Brain pericyte (primary cell): ENCODE measurements at places on chromosomes 12 and 14.

DNA sequence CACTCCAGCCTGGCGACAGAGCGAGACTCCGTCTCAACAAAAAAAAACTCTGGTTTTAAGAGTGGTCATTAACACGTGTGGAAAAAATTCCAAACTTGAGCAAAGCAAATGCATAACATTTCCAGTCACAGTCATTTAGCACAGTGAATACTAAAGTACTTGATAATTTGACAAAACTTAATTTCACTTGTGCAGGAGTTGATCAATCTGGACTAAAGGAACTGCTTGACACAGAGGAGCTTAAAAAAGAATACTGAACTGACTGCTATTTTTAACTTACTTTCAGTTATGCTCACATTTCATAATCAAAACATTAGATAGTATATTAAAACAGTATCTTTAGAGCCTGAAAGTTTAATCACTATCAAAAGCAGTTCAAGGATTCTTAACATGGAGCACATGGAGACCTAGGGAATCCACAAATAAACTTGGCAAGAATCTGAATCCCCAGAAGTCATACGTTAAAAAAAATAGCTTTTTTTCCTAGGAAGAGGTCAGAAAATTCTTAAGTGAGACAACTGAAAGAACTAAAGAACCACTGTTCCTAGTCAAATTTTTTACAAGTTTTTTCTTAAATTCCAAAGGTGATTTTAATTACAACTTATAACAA is 7.4 kb downstream of the UBE2N start:
- no peak for DNase-seq

DNA sequence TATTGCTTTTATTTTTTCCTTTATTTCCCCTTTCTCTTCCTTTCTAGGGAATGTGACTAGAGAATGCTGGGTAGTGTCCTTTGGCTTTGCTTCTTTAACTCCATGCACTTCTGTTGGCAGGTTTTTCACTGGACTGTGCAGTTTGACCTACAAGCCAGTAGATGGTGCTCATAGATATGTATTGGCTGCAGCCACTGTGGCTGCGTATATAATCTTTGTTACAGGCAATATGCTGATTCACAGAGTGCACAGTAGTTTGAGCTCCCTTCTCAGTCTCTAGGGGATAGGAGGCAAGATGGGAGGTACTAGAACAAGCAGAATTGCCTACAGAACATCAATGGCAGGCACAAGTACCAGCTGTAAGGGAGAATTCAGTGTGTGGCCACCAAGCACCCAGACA is 503.5 kb downstream of the LRFN5 start:
- peak; percentile 29 for DNase-seq

DNA sequence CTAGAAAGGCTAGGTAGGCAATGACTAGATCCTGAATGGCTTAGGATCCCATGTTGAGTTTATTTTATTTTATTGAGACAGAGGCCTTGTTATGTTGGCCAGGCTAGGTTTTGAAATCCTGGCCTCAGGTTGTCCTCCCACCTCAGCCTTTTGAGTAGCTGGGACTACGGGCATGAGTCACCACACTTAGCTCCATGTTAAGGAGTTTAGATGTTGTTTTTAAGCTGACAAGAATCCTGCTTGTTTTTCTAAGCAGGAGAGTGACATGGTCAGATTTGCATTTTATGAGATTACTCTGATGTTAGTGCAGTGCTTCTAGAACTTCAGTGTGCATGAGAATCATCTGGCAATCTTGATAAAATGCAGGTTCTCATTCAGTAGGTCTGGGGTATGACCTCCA is 14.5 kb downstream of the CCDC198 start:
- no peak for DNase-seq

DNA sequence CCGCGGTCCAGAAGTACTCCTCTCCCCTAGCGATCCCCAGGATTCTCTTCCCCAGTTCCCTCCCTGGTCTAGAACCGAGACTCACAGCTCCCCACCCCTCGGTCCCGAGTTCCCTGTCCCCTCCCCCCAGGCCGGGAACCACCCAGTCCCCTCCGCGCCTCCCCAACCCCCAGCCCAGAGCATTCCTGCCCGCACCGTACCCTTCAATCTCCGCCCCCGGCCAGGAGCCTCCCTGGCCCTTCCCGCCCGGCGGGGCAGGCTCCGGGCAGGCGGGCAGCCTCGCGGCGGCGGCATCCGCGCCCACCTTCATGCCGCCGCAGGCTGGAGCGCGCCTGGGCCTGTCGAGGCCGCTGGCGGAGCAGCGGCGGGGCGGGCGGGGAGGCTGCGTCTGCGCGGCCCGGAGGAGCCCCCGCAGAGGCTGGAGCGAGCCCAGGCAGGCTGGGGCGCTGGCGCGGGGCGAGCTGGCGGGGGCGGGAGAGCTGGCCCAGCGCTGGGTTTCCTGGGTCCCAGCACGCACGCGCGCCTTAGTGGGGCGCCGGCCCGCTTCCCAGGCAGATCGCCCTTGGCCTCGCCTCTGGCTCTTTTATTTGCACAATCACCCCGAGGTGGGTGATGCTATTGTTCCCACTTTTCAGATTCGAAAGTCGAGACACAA is 22.2 kb upstream of the GPR132 start:
- DNase-seq = no peak

- no peak for DNase-seq
Observed at GRCh38 chr14:102633906-102634595, 41.6 kb downstream of the RCOR1 start.

DNA sequence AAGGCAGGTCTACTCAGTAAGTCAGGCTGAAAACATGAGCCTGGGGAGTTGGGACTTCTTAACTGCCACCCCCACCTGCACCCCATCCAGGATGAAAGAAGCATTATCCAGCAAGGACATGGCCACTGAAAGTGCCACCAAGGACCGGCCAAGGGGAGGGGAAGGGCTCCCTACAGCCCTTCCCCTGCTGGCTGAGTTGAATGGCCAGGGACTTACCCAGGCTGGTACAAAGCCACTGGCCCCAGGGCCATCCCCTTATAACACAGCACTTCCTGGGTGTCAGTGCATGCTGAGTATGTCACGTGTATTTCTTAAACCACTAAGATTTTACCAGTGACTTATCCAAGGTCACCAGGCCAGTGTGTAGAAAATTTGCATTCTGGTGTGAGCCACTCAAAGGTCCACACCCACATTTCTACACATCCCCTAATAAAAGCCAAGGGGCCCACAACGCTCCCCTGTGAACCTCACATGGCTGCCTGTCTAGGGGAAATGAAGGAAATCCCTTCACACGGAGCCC is 29.3 kb upstream of the ZFP36L1 start:
- no peak for DNase-seq

DNA sequence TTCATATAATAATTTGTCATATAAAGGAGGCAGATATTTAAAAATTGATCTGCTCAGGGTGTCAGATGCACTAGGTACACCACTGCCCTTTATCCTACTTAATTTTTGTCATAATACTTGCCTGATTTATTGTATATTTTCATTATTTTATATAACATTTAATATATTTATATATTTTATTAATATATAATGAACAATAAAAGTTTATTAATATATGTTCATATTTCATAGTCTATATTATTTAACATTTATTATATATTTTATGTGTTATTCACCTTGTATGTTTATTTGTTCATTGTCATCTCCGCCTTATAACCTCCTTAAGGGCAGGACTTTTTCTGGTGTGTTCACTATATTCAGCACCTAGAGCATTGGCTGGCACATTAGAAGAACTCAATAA is 232.4 kb upstream of the AMIGO2 start:
- DNase-seq = no peak

DNA sequence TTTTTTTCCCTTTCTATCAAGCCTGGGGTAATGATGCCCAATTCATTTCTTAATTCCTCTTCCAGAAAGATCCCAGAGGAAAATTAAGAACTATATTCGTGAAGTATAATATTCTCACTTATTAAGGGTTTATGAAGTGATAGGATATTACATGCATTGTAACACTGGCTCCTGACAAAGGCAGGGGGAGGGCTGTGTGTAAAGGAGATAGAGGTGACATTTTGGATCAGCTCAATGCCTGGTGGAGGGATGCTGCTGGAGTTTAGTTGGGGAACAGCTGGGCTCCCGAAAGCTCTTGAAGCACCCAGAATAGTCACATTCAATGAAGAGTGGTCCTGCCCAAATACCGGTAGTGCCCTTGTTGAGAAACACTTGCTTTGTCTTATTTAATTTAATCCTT is 774 bp downstream of the SERPINA11 start:
- DNase-seq = no peak

GRCh38 chr12:108618079-108618952 is 15.4 kb downstream of the SELPLG start:
- DNase-seq = peak; percentile 45

DNA sequence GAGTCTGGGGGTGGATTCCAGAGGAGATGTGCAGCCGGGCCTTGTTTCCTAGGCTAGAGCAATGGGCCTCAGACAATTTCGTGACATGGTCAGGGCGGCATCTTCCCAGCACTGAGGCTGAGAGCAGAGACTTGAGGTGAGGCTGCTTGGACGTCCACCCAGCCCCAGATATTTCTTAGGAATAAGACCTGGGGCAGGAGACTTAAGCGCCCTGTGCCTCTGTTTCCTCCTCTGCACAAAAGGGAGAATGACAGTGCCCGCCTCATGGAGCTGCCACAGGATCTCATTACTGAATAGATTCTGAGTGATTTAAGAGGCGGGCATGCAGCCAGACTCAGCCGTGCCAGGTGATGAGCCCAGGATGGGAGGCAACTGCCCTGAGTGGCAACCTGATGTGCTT is 297.9 kb upstream of the SFSWAP start:
- DNase-seq = no peak

GRCh38 chr12:71438670-71439361 is 782 bp upstream of the LGR5 start:
- DNase-seq = no peak

GRCh38 chr14:101121508-101122139 is 218.1 kb upstream of the RTL1 start:
- DNase-seq = no peak

GRCh38 chr12:130655010-130655409 is 61.1 kb downstream of the RIMBP2 start:
- DNase-seq = no peak

DNA sequence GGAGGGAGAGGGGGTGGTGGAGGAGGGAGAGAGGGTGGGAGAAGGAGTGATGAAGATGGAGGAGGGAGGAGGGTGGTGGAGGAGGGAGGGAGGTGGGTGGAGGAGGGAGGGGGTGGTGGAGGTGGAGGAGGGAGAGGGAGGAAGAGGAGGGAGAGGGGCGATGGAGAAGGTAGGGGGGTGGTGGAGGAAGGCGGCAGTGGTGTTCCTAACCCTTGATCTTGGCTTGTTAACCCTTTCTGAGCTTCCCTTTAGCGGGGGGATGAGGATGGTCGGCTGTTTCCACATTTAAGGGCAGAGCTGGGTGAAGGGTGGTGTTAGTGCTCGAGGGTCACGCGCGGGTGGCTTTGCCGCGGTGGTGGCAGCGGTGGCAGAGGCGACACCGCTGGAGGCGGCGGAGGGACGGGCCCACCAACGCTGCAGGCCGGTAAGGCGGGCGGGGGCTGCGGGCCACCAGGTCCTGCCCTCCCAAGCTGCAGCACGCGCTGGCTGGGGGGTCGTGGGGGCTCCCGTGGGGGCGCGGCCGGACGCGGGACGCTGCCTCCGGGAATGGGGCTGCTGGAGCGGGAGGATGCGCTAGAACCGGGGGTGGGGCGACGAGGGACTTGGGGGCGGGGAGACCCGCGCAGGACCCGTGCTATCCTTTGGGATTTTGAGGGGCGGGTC is 156.3 kb downstream of the PTPN11 start:
- DNase-seq = no peak

GRCh38 chr14:32728976-32729375 is 209.7 kb upstream of the NPAS3 start:
- DNase-seq = no peak

GRCh38 chr14:20436363-20436755 is 393 bp upstream of the KLHL33 start:
- no peak for DNase-seq

DNA sequence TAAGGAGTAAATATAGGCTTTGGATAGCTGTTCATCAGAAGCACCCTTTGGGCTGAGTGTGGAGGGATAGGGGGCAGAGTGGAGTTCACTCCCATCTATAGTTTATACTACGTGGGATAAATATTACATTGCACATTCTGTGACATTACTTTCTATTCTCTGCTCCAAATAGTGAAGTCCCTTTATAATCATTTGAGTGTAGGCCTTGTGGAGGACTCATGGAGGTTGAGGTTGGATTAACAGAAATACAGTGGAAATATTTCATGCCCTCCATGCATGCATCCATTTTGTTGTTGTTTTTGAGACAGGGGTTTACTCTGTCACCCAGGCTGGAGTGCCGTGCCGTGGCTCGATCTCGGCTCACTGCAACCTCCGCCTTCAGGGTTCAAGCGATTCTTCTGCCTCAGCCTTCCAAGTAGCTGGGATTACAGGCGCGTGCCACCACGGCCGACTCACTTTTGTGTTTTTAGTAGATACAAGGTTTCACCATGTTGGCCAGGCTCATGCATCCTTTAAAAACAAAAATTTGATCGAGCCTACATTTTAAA is 1.4 kb downstream of the CHPT1 start:
- DNase-seq = no peak

DNA sequence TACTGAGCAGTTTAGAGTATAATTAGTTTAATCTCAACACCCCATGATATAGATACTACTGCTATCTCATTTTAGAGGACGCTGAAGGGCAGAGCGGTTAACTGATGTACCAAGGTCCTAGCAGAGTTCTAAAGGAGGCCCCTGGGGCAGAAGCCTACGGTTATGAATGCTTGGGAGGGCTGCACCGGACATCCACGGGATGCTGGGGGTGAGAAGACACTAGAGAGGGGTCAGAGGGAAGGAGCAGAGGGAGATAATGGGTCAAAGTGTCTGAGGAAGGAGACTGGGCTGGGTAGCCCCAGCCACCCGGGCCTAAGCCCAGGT is 1.6 kb upstream of the ACTR6 start:
- DNase-seq = no peak

GRCh38 chr12:125983784-125984500 is 918.7 kb downstream of the AACS start:
- no peak for DNase-seq

DNA sequence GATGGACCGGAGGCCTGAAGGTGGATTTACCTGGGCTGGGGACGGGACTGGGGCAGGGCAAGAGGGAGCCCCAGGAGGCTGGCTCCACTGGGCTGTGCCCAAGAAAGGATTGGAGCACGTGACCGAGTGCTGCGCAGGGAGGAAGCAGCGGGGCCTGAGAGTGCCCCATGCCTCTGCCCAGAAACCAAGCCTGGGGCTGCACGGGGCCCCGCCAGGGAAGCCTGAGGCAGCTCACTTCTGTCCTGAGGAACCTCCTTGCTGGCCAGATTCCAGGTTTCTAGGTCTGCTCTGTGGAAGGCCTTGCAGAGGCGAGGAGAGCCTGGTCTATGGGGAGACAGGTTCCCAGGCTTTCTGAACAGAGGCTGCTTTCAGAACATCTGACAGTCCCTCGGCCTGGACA is 10.4 kb downstream of the NGB start:
- no peak for DNase-seq
